Prostate gland (tissue), 2 donors: ENCODE measurements at places on chromosomes 3 and 15.

DNA sequence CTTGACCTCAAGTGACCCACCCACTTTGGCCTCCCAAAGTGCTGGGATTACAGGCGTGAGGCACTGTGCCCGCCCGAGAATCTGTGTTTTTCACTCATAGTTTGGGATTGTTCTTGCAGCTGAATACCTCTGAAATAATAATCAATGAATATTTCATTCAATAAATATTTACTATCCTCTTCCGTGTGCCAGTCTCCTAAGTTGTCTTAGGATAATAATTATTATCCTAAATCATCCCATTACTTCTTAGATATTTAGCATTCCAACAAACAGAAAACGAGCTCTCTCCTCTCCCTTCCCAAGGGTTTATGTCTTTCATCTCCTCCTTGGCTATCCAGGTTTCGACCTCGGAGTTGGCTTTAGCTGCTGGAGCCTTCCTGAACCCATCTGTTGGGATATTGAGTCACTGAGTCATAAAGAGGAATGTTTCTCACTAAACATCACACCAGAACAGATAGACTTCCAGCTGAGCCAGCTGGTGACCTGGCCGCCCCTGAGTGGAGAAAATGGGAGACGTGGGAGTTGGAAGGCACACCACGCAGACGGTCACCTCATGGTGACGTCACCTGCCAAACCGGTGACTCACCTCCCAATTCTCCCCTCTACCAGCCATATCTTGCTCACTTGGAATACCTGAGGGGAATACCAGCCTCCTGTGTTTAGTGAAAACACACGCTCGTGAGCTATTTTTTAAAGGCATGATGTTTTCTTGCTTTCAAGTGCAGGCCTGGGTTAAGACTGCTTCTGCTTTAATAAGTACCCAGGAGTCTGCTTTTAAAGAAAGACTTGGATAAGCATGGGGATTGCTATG is 43.9 kb downstream of the BHLHE40 start:
- no peak for DNase-seq

DNA sequence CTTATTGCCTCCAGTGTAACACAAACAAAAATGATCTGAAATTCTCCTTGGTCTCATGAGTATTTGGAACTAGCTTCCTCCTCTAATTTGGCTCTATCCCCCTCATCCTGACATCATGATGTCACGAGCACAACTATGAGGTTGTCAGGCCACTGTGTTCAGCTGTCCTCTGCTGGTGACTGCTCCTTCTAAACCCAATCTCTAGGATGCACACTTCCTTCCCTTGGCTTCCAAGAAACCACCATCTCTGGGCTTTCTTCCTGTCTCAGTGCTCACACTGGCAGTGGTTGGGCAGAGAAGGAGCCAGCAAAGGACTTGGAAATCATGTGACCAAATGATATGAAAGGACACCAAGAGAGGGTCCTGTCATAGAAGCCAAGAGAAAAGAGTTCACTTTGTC is 30.7 kb upstream of the EIF1B start:
- no peak for DNase-seq

GRCh38 chr3:51712511-51712931 is 5.7 kb downstream of the GRM2 start:
- no peak for DNase-seq

- DNase-seq, result no peak
Observed at GRCh38 chr15:58608129-58608590, 141.3 kb downstream of the ADAM10 start.

- no peak for DNase-seq
Observed at GRCh38 chr3:135246027-135246426, 451.0 kb downstream of the EPHB1 start.

GRCh38 chr3:99842826-99843589 is 25.3 kb downstream of the CMSS1 start:
- DNase-seq, result no peak

GRCh38 chr15:80251428-80252120 is 439 bp downstream of the CTXND1 start:
- no peak for DNase-seq

DNA sequence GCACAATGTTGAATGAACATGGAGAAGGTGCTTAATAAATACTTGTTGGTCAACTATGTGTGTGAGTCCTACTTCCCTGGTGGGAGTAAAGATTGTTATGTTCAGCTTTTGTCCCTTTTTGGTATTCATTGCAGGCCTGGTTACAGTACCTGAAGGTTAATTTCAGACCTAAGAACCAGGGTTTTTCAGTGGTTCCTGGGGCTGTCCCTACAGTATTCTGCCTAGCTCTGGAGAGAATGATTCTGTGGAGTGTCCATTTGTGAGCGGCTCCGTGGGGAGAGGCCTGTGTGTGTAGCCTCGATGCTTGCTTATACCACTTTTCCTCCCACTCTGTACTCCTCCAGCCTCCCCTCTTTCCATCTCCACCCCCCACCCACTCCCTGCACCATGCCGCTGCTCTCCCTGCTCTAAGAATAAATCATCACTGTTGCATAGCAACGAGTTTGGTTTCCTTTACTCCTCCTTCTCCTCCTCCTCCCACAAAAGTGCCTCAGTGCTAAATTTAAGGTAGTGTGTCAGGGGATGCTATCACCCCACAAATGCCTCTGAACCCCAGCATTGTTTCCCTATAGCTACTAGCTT is 150.6 kb upstream of the ROPN1 start:
- DNase-seq, result no peak

- no peak for DNase-seq
Observed at GRCh38 chr15:40739854-40740253, 15.2 kb downstream of the RMDN3 start.

DNA sequence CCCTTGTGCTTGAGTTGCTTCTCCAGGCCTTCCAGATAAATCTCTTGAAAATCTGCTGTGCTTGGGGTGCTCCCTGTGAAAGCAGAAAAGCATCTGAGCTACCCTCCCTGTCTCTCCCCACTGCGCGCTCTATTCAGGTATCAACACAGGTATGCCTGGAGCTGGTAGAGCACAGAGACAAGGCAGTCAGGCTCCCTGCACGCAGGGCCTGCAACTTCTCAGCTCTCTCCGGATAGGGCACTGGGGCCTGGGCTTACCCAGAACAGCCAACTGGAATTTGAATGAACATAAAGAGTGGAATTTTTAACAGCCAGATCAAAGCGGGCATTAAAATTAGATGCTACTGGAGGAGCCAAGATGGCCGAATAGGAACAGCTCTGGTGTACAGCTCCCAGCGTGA is 183.6 kb downstream of the XXYLT1 start:
- no peak for DNase-seq

- no peak for DNase-seq
Observed at GRCh38 chr3:69116897-69117296, 5.5 kb downstream of the LMOD3 start.

- no peak for DNase-seq
Observed at GRCh38 chr15:98120561-98120960, 160.1 kb downstream of the ARRDC4 start.

- peak; percentile 55 for DNase-seq
Observed at GRCh38 chr15:74781431-74782258, at the start of gene CSK. TSS of gene CSK (plus strand) at chr15:74782080. CDS start at chr15:74798298, 16,218 bp downstream.

GRCh38 chr3:26712211-26713026 is 89.8 kb downstream of the LRRC3B start:
- no peak for DNase-seq
